ENCODE measurements at places on chromosomes 3 and 15. TPM values are rescaled to one million over a fixed set of nuclear protein-coding genes. Genes with fewer than 3 reads are reported as not detected.

GNAT1 gene
- 0.13 TPM for polyA plus RNA-seq

SFMBT1 gene
- polyA plus RNA-seq = 3.1 TPM

ALPK3 gene
- 5.7 TPM for polyA plus RNA-seq

BCL2A1 gene
- polyA plus RNA-seq = 25.7 TPM

COMMD2 gene
- 13.3 TPM for polyA plus RNA-seq

INSYN1 gene
- 2.0 TPM for polyA plus RNA-seq

ACP3 gene
- polyA plus RNA-seq = 1.7 TPM

NLGN1 gene
- 1.0 TPM for polyA plus RNA-seq

GATA2 gene
- 26.3 TPM for polyA plus RNA-seq

KLHL6 gene
- polyA plus RNA-seq = 1.2 TPM

CYP1A2 gene
- 0.07 TPM for polyA plus RNA-seq

AP3B2 gene
- polyA plus RNA-seq = 2.4 TPM

RPL39L gene
- polyA plus RNA-seq = 14.3 TPM

GCSAM gene
- not detected for polyA plus RNA-seq

ADAMTS7 gene
- polyA plus RNA-seq = 0.90 TPM

GOLGA8T gene
- 0.73 TPM for polyA plus RNA-seq

TGFBR2 gene
- 47.6 TPM for polyA plus RNA-seq

ANO10 gene
- 12.1 TPM for polyA plus RNA-seq

PRICKLE2 gene
- polyA plus RNA-seq = 2.2 TPM

CCPG1 gene
- polyA plus RNA-seq = 32.9 TPM

SAMD7 gene
- not detected for polyA plus RNA-seq

DNAH12 gene
- under 0.01 TPM for polyA plus RNA-seq

CHST13 gene
- polyA plus RNA-seq = 0.94 TPM

CLSTN2 gene
- 11.8 TPM for polyA plus RNA-seq

C3orf49 gene
- polyA plus RNA-seq = not detected

SYNPR gene
- not detected for polyA plus RNA-seq

CISH gene
- 12.9 TPM for polyA plus RNA-seq

SGO1 gene
- polyA plus RNA-seq = 0.12 TPM

SERINC4 gene
- polyA plus RNA-seq = 0.79 TPM

CNOT10 gene
- polyA plus RNA-seq = 14.5 TPM

IL5RA gene
- 0.07 TPM for polyA plus RNA-seq

LIPC gene
- polyA plus RNA-seq = 0.40 TPM

C2CD4A gene
- 0.22 TPM for polyA plus RNA-seq

MORC1 gene
- 0.01 TPM for polyA plus RNA-seq

NR2E3 gene
- polyA plus RNA-seq = 0.10 TPM

CDC25A gene
- 0.17 TPM for polyA plus RNA-seq

NANOGP8 gene
- not detected for polyA plus RNA-seq

SLC27A2 gene
- polyA plus RNA-seq = 3.0 TPM

SUCLG2 gene
- 26.2 TPM for polyA plus RNA-seq

MKRN3 gene
- polyA plus RNA-seq = 0.12 TPM

Data from adipose tissue (tissue), 3 donors.